ENCODE measurements at places on chromosomes 12 and 14.

DNA sequence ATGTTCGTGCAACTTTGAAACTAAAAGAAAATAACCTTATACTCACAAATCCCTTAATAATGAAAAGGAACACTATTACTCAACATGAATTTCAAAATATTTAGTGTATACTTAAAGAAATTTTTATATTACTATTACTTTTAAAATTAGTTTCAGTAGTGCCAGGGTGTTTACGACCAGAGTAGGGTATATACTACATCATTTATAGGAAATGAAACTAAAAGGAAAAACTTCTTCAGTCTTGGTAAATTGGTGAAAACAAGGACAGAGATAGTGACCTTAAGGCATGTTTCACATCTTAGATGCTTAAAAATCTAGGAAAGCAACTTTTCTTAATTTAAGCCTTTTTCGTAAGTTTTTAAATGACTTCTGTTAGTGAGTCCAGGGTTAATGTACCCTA, 4.5 kb downstream of the USP15 start:
- no peak for DNase-seq

DNA sequence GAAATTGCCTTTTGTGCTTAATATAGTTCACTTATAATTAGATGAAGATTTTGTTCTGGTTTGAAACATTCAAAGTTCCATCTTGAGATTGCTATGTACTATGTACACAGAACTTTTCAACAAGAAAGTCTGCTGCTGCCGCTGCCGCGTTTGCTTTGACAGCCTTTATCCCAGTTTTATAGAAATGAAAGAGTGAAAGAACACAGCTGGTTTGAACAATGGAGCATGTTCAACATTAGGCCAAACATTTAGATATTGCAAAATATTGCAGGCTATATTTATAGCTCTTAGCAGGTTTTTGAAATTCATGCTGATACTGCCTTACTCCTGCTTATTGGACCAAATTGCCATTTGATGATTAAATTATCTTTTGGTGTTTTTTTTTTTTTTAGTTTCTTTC, 299.8 kb upstream of the PRKD1 start:
- DNase-seq, result no peak

DNA sequence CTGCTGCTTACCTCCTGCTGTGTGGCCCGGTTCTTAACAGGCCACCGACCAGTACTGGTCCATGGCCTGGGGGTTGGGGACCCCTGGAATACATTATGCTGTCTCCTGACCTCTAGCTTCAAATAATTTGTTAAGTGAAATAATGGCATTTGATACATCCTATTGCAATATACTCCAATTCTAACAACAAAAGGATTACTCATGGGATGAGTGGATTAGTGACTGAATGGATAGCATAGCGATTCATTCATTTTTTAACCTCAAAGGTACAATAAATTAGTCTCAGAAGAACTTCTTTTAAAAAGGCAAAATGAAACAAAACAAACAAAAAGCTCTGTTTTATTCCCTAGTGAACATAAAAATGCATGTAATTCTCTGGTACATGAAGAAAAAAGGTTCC, 147.9 kb upstream of the PKP2 start:
- DNase-seq, result no peak

GRCh38 chr12:91685917-91686316, 459.7 kb downstream of the BTG1 start:
- no peak for DNase-seq

- no peak for DNase-seq
These were observed 137.0 kb downstream of the ZFP36L1 start for GRCh38 chr14:68655911-68656316.

DNA sequence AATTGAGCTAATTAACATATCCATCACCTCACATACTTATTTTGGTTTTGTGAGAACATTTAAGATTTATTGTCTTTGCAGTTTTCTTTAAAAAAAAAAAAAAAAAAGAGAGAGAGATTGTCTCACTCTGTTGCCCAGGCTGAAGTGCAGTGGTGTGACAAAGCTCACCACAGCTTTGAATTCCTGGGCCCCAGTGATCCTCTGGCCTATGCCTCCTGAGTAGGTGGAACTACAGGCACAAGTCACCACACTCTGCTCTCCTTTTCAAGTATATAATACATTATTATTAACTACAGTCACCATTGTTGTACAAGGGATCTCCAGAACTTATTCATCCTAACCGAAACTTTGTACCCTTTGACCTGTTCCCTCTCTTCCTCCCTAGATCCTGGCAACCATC, 64.0 kb downstream of the NUMB start:
- no peak for DNase-seq

- DNase-seq, result no peak
These were observed 187.5 kb downstream of the MSRB3 start for GRCh38 chr12:65465766-65466547.

DNA sequence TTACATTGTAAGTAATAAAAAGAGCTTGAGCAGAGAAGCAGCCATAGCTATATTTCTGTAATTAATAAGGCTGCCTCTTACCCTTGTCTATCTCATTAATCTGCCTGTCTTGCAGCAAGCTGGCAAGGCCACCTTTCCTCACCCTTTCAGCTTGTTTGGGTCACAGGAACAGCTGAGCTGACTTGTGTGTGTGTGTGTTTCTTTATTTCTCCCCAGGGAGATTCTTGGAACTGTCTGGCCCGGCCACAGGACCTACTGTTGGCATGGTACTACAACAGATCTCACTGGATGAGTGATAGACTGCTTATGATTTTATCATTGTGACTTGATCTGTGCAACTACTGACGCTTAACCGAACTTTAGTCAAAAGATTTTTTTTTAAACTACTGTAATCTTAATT, 213.7 kb downstream of the SLC2A13 start:
- DNase-seq, result no peak

DNA sequence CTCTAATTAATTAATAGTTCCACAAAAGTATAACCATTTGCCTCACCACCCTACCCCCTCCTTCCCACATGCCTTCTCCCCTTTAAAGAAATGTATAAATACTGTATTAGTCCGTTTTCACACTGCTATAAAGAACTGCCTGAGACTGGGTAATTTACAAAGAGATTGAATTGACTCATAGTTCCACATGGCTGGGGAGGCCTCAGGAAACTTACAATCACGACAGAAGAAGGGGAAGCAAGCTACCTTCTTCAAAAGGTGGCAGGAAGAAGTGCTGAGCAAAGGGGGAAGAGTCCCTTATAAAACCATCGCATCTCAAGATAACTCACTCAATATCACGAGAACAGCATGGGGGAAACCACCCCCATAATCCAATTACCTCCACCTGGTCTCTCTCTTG, 8.2 kb upstream of the RESF1 start:
- DNase-seq, result no peak

DNA sequence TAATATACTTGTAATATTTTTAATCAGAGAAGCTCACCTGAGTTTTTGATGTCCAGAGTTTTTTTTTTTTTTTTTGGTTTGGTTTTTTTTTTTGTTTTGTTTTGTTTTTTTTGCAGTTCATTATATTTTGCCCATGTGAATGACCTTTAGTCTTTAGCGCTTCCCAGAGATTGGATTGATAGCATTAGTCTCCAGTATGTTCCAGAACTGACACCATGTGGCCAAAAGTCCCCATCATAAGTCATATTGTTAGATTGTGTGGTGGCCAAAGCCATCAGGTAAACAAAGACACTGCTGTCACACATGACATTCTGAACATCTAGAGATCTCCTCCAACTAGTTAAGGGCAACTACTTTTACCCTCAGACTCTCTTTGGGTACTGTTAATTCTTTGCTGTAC, 272.8 kb upstream of the GARIN2 start:
- DNase-seq, result no peak

GRCh38 chr12:62888454-62889110, 46.4 kb downstream of the PPM1H start:
- DNase-seq, result no peak

- no peak for DNase-seq
These were observed 35.8 kb downstream of the GPR19 start for GRCh38 chr12:12660201-12660600.

- DNase-seq, result no peak
These were observed 90.7 kb downstream of the RERG start for GRCh38 chr12:15130541-15130940.

DNA sequence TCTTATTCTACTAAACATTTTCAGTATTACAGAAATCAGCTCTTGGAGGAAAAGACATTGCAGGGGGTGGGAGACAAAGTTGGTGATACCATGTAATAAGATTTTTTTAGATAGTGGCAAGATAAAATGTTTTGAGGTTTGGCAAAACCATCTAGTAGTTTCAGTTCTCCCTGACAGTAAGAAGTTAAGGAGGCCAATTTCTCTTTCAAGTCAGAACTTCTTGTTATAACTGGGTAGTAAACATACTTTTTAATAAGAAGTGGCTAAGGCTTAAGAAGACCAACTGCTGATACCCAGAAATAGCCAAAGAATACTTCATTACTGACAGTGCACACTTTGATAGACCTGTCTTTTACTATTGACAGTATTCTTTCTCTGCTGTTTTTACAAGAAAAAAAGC, 452.3 kb downstream of the DIO2 start:
- DNase-seq, result no peak

GRCh38 chr12:116528498-116528897, 30.7 kb upstream of the MAP1LC3B2 start:
- no peak for DNase-seq

DNA sequence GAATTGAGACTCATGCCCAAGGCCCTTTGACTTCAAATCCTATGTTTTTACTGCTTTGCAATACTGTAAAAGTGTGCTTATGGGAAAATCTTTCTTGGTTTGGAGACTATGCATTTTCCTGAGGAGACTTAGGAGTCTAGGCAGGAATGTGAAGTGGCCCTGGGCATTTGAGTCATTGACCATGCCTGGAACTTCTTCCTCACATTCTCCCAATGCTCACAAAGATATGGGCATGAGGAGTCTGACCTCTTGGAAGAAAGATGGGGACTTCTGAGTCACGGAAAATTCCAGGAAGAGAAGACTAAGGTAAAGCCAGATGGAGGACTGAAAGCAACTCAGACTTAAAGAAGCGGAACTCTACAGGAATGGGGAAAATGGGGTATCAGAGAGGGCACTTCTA, 38.2 kb upstream of the ZNF641 start:
- no peak for DNase-seq

DNA sequence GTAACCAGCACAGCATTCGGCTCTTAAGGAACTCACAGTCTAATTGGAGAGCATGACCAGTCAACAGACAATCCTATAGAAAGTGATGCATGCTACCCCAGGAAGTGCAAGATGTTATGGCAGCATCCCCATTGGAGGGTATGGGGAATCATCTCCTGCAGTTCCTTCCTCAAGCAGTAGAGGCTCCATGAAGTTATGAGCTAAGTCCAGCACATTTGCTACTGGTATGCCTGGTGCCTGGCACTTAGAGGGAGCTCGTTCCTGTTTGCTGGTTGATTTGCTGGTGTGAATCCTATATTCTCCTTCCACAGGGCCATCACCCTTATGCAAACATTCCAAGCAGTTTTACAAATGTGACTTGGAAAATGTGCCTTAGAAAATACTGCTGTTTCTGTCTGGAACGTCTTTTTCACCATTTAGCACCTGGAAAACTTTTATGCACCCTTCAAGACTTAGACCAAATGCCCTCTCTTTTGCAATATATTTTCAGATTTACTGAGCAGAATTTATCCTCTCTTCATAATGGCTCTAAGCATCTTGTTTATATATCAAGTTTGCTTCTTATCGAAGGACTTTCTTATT, 136.1 kb upstream of the WSCD2 start:
- no peak for DNase-seq

- DNase-seq, result no peak
These were observed 249.7 kb upstream of the AVPR1A start for GRCh38 chr12:63400718-63401117.

GRCh38 chr14:56422703-56423213, 156.8 kb upstream of the TMEM260 start:
- DNase-seq, result no peak

- no peak for DNase-seq
These were observed 32.8 kb downstream of the NOS1 start for GRCh38 chr12:117328556-117329100.

DNA sequence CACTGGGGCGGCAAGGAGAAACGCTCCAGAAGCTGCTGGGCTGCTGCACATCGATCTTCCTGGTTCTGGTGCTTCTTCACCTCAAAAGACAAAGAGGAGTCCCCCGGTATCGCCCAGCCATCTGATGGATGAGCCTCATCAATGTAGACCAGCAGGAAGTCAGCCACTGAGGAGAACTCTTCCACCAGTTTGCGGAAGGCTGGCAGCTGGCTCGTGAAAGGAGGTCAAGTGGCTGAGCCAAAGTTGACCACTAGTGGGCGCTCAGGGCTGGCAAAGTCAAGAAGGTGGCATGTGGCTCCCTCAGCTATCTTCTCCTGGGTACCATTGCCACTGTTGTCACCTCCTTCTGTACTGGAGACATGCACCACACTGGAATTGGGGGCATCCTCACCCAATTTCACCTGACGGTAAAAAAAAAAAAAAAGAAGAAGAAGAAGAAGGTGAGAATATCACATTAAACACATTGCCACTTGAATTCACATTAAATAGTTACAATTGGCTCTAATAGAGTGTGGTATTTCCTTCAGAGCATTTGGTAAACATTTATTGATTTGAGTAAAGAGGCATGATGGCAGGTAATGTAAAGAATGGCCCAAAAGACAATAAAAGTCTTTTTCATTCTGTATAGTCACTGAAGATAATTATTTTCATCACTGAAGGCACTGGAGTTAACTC, 8.3 kb downstream of the DIO2 start:
- DNase-seq, result peak; percentile 5

DNA sequence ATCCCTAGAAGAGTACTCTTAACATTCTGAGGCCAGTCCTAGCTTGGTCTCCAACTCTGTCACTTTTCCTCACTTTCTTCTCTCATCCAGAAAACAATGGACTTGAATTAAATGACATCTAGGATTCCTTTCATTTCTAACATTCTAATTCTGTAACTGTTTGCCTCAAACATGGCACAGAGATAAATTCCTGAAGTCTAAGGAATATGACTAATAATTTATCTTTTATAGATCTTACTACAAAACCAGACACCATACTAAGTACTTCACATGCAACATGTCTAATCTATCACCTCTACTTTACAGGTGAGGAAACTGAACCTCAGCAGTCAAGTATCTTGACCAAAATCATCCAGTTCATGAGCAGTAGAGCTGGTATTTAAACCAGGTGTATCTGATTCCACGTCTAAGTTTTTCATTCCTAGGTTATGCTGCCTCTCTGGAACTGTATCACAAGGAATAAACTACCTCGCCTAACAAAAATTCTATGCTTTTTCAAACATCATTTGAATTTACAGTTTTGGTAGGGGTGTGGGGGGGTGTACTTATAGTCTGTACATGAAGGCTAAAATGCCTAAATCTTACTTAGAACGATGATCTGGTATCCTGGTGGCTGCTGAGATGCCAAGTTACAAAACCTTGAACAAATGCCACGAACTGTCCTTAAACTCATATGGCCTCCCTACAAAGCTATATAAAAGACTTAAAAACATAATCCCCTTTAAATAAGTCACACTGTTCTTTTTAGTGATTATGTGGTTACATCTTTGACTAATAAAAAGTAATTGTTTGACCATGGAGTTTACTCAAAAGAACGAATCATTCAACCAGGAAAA, 41.6 kb downstream of the ATXN2 start:
- no peak for DNase-seq
